ENCODE measurements at places on chromosomes 5 and 9.

DNA sequence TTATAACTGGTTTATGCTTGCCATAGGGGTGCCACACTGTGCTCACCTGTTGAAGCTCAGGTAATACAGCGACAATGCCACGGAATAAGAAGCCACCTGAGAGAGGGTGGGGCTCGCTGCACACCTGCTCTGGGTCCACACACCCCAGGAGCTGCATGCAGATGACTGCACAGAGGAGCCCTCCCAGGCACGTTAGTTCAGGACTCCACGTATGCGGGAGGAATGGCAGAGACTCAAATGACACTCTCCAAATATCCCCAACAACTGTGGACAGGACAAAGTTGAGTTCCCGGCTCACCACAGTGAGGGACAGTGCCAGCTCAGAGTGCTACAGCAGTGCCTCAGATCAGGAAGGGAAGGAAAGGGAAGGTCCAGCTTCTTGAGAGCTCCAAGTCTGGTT lies 5.8 kb upstream of the FCN1 start:
- DNase-seq = no peak

DNA sequence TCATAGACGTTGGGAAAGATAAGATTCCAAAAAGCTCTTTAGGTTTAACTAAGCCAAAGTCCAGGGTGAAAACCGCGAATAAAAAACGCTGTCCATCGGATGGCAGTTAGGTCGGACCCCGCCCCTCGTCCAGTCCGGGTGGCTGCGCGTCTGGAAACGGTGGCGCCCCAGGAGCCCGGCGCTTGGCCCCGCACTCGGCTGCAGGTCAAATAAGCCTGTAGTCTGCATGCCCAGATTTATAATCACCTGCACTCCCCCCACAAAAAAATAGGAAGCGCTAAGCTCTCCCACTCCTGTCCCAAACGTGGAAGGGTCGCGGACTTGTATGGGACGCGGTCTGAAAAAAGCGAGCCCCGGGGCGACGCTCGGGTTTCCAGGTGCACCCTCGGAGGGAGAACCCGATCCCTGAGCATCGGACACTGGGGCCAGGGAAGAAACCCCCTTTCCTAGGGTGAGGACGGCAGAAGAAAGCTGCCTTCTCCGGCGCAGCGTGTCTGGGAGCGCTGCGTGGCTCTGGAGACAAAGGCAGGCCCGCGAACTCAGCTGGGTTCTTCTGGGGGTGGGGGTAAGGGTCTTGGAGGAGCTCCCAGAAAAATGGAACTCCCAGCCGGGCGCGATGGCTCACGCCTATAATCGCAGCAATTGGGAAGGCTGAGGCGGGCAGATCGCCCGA lies 923 bp upstream of the ZBTB5 start:
- DNase-seq = no peak

DNA sequence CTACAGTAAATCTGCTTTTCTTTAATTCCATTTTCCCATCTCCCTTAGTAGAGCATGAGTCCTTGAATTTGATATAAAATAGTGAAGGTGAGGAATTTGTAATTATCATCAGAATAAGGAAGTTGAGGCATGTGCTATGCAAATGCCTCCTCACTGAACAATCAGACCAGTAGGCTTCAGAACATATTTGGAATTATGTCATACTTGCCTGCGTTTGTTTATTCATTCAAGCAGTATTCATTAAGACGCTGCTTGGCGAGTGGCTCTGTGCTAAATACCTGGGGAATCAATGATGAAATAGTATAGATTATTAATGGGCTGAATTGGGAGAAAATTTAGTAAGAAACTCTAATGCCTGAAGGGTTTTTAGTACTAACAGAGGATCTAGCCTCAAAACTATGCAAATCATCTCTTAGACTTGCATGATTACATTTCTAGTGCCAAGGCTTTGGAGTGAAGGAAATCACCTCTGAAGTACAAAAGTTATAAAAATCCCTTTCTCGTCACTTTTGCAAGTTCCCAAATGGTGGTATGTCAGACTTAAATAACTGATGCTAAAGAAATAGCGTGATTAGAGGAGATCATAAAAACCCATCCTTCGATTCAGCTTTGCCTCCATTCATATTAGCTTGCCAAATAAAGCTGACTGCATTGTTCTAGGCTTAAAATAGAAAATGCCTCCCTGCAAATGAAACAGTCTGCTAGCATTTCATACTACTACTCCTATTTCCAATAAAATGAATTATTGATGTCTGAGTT lies 141.7 kb downstream of the PCSK5 start:
- no peak for DNase-seq

GRCh38 chr5:174511714-174512253 lies 212.6 kb upstream of the MSX2 start:
- DNase-seq = no peak

GRCh38 chr5:74665816-74666215 lies 19.2 kb upstream of the HEXB start:
- DNase-seq = no peak

GRCh38 chr5:179732918-179733771 lies 523 bp downstream of the MAML1 start:
- DNase-seq = peak; percentile 19

- no peak for DNase-seq
These were observed 259.2 kb upstream of the RGMB start for GRCh38 chr5:98514215-98514614.

DNA sequence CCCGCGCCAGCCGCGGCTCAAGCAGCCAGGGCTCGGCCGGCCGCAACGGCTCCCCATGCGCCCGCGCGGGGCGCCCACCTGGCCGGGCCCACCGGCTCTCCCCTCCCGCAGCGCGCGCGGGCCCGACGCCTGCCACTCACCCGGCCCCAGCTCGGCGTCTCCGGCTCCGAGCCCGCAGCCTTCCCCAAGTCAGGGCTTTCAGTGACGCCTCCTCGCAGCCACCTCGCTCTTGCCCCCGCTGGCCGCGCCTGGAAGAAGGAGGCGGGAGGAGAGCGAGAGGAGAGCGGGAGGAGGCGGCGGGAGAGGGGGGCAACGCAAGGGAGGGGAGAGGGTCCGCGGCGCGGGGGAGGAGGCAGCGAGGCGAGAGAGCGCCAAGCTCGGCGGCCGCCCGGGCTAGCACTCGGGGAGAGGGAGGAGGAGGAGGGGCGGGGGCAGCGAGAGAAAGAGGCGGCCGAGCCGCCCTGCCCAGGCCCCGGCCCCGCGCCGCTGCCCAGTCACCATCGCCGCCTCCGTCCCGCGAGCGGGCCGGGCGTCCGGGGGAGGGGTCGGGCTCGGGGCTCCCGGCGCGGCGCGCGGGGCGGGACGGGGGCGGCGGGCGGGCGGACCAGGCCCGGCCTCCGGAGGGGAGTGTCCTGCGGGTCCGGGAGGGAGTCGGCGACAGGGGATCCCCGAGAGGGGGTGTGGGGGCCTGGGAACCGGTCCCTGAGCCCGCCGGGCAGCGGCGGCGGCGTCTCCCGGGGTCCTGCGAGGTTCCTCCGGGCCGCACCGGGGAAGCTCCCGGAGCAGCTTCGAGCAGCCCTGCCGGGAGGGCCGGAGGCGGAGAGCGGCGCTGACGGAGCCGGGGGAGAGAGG lies at the start of gene LHFPL2:
Gene LHFPL2 (minus strand): TSS at position 414 of the 852 bp plus-strand sequence. CDS start 138,559 bp downstream, outside the sequence.
- peak; percentile 6 for DNase-seq
